ENCODE measurements at places on chromosomes 13 and 19.

- no peak for DNase-seq
These were observed 54.1 kb downstream of the GJA3 start for GRCh38 chr13:20106742-20107141.

- DNase-seq = peak; percentile 21
These were observed 1.3 kb upstream of the CEACAM3 start for GRCh38 chr19:41795031-41795461.

- DNase-seq = no peak
These were observed 296.3 kb downstream of the KLF5 start for GRCh38 chr13:73355134-73355533.

DNA sequence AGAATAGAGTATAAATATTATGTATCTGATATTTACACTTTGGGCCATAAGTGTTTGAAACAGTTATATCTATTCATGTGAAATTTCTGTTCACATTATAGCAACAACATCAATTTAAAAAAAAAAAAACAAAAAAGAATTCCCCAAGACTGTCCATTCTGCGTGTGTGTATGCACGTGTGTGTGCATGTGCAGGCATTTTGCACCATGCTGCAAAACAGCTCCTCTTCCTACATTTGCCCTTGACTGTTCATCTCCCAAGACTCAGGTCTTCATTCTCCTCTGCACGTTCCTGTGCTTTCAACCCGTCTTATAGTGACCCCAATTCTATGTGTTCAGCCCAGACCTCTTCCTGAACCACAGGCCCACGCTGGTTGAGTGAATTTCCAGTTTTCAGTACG is 149.4 kb downstream of the SHISA2 start:
- DNase-seq = no peak

DNA sequence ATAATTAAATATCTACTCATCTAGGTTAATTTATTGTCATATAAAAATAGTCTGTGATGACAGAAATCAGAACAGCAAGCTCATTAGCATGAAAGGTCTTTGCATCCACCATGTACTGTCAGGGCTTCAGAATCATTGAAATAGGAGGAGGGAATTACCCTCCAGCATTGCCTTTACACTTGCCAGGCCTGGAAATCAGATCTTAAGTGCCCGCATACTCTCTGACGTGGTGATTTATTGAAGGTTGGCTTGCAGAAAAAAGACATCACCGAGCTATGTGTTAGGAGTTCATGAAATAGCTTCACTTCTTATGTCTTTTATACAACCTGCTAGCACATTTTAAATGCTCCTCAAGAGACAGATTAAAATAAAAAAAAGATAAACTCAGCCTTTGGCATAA is 661.7 kb upstream of the SLITRK1 start:
- DNase-seq = no peak

- no peak for DNase-seq
These were observed 513 bp upstream of the ZNF317 start for GRCh38 chr19:9139609-9140158.

DNA sequence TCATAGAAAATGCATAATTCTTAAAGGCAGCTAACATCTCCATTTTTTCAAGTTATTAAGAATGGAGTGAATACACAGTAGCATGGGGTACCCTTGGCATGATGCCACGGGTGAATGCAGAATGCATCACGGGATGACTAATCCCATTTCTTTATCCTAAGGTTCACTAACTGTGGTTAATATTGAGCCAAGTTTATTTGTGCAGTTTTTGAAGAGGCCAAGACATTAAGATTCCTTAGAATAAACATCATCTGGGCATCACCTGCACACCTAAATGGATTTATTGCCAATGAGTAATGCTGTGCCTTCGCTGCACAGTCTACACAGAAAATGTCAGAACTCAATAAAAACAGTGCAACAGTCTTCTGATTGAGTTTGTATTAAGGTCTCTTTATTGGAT is 333.1 kb downstream of the GPC6 start:
- DNase-seq = no peak

DNA sequence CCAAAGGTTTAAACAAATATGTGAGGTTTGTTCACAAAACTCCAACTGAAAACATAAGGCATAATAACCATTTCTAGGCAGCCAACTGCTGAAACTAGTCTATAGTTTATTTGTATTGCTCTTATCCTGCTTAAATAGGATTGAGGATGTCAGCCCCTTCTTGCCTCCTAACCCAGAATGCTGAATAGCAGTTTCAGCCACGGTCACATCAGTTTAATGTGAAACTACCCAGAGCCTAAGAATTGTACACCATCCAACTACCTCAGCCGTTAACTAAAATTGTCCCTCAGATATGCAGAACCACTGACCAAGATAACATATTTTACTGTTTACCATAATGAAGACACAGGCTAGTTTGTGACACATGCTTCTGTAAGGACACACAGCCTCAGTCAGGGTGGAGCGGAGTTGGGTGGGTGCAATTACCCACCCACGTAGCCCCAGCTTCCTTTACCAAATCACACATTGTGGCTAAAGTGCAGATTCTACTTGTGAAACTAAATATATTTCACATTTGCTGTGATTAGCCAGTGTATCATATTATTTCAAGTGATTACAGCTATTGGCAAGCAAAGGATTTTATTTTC is 259.9 kb downstream of the EFNB2 start:
- DNase-seq = no peak

DNA sequence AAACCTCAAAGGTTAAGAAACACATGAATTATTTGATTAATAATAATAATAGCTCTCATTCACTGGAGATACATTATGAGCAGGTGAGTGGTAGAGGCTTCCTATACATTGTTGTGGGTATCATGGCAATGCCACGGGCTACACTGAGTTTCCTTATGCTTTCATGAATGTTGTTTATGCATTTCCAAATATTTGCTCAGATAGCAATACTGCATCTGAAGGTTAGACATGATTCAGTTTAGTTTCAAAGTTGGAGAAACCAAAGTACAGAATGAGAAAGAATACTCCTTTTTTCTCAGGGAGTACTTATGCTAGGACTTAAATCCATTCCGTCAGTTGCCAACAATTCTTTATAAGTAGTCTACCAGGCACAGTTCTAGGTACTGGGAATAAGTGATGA is 108.5 kb downstream of the FRY start:
- DNase-seq = no peak

- no peak for DNase-seq
These were observed 101.6 kb upstream of the MYO16 start for GRCh38 chr13:108527844-108528243.

DNA sequence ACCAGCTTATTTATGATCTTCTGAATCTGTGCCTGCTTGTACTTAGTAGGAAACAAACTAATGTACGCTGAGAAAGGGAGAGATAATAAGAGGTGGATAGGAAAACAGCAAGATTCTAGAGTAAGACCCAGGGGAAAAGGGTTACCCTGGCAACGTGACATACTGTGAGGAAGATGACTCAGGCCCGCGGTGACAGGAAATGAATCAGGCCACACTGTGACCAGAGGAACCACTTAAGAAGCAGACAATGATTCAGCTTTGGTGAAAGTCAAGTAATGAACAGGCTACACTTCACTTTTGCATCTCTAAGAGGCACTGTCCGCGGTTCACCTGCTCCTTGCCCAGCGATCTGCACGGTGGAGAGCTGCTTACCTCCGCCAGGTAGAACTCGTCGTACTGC is 158.2 kb downstream of the NALCN start:
- no peak for DNase-seq

DNA sequence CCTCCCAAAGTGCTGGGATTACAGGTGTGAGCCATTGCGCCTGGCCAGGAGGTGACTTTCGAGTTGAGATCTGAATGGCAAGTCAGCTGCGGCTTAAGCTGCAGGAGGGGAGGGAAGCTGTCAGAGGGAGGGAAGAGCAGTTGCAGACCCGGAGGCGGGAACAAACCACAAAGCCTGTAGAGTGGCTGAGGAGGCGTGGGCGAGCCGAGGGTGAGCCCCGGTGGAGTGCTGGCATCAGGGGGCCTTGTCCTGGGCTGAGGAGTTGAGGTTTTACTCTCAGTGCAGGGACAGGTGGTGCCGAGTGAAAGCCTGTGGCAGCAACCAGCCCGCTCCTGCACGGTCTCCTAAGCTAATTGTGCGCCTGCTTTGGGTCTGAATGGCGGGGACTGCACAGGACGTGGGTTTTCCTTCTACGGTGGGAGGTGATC is 24.2 kb downstream of the PPP1R37 start:
- DNase-seq = no peak

DNA sequence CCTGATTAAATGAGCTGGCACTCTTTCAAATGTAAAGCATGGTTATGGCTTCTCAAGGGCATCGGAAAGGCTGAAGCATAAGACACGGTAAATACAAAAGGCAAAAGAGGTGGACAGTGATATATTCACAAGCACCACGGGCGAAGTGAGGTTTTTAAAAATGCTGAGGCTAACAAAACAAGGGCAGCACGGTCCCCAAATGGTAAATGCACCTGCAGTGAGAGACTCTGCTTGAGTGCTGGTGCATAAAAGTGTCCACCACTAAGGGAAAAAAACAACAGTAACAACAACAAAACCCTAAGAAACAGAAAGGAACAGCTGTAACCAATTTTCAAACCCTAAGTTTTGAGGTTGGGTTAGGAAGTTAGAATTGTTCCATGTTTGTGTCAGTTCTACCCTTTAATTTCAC is 234.9 kb downstream of the PCDH9 start:
- no peak for DNase-seq

GRCh38 chr19:1725100-1726064 is 27.9 kb upstream of the ONECUT3 start:
- no peak for DNase-seq

DNA sequence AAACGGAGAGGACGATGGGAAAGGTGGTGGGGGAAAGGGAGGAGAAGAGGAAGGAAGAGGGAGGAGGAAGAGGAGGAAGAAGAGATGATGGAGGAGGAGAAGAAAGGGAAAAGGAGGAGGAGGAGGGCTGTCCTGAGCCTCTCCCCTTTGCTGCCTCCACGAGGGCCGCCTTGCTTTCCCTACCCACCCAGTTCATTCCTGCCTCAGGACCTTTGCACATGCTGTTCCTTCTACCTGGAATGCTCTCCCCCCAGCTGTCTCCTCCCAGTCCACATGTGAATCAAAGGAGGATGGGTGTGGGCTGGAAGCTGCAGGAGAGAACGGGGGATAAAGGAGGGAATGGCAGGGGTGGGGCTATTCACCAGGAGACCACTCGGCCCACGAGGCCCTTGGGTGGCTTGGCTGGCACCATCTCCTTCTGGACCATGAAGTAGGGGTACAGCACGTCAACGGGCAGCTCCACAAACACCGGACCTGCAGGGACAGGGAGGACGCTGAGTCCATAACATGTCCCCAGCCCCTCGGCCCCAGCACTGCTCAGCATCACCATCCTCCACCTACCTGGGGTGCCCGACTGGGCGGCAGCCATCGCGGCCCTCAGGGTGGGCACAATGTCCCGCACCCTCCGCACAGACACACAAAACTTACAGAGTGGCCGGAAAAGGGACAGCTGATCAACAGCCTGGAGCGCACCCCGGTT is 15.3 kb downstream of the SYDE1 start:
- DNase-seq = no peak

GRCh38 chr13:72657379-72657778 is 70.0 kb downstream of the MZT1 start:
- DNase-seq = no peak

DNA sequence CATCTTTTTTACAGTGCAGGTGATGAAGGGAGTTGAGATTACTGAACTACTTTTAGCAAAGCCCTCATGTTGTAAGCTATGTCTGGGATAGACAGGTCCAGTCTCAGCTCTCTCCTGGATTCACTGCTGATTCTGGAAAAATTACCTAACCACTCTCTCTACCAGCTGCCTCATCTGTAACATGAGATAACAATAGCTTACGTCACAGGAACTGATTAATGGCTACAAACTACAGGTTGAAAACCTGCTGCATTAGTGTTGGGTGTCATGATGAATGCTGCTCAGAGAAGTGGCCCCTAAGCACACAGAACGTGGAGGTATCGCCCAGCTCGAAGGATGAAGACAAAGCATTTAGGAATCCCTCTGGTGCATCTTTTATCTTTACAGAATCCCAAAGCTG is 277.8 kb downstream of the ABCC4 start:
- no peak for DNase-seq

DNA sequence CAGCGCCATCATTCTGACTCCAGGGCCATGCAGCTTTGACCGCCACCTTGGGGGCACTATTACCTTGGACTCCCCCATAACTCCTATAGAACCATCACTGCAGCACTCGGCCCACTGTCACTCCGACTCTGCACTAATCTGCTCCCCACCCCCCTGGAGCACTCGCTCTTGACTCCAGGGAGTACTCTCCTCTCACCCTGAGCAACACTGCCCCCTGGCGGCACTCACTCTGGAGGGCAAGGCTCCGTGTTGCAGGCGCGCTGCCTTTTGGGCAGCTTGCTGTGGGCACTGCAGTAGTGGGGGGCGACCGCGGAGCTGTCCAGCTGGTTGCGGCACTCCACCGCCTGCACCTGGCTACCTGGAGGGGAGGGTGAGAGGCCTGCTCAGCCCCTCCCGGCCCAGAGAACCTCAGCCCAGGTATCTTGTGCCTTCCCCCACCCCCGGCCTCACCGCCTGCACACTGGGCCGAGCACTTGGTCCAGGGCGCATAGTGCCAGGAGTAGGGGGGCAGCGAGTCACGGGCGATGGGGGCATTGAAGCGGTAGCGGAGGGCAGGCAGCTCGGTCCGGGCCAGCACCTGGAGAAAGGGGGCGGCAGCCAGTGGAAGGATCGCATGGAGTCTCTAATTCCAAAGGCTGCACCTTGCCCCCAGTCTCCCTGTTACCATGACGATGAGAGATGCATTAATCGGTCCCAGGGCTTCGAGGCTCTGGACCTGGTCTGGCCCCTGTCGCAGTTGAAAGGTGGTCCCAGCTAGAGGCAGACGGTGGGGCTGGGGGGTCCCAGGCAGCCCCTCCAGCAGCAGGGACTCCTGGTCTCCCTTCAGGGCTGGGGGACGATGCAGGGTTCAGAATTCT is 8.9 kb upstream of the MYO1F start:
- DNase-seq = peak; percentile 46

- no peak for DNase-seq
These were observed 2.4 kb downstream of the GPX4 start for GRCh38 chr19:1105873-1106840.

- DNase-seq = no peak
These were observed 8.7 kb upstream of the CKM start for GRCh38 chr19:45331411-45331810.

- DNase-seq = peak; percentile 62
These were observed at the start of gene ZNF442 for GRCh38 chr19:12365236-12366162. ZNF442 (minus strand) TSS chr19:12365683; CDS start chr19:12363631, 2,052 bp downstream.

GRCh38 chr19:35017507-35017906 is 12.8 kb upstream of the SCN1B start:
- DNase-seq = no peak

Data from activated T-helper 1 cell treated with Interleukin-2 at 50 U/mL for 16 hours (primary cell).